ENCODE measurements at places on chromosomes 7 and 10. TPM values are rescaled to one million over a fixed set of nuclear protein-coding genes. Genes with fewer than 3 reads are reported as not detected.
A peak's percentile ranks its signal among the peaks of the same experiment; 100 is the strongest.

The IL2RA gene
- not detected for total RNA-seq

The LEP gene
- total RNA-seq, result not detected

GRCh38 chr10:97686301-97686961 is 610 bp downstream of the AVPI1 start:
- no peak for DNase-seq
- H3K36me3 ChIP-seq, result no peaks in the 10 kb centered on the region
- peak overlapping the region; percentile 34 for H3K27ac ChIP-seq
- H3K27me3 ChIP-seq, result no peaks in the 10 kb centered on the region
- H3K4me3 ChIP-seq, result peak overlapping the region; percentile 80
- peaks cover 41% of the 10 kb centered on the region for H3K4me1 ChIP-seq

GRCh38 chr10:43407148-43407575 is 1.8 kb downstream of the HNRNPF start:
- peak overlapping the region; percentile 90 for H3K27ac ChIP-seq
- peak; percentile 36 for DNase-seq
- no peaks in the 10 kb centered on the region for H3K4me1 ChIP-seq
- H3K36me3 ChIP-seq, result no peaks in the 10 kb centered on the region

DNA sequence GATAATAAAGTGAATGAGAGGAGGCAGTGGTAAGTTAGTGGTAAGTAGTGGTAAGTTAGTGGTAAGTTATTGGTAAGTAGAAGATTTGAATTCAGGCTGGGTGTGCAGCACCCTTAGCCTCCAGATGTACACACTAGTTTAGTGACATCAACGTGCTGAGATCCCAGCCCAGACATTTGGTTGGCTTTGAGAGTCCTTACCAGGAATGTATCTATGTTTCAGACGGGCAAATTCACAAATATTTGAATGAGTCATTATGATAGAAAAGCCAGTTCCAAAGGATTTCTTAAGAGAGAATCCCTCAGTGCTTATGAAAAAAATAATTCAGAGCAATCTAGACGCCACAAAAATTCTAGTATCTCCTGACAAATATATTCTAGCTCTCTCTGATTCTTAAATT is 70.0 kb downstream of the ARL4A start:
- H3K4me3 ChIP-seq, result no peak overlapping the region
- H3K36me3 ChIP-seq, result no peaks in the 10 kb centered on the region
- H3K4me1 ChIP-seq, result no peaks in the 10 kb centered on the region
- H3K27ac ChIP-seq, result no peak overlapping the region
- no peak for DNase-seq
- no peaks in the 10 kb centered on the region for H3K27me3 ChIP-seq

DNA sequence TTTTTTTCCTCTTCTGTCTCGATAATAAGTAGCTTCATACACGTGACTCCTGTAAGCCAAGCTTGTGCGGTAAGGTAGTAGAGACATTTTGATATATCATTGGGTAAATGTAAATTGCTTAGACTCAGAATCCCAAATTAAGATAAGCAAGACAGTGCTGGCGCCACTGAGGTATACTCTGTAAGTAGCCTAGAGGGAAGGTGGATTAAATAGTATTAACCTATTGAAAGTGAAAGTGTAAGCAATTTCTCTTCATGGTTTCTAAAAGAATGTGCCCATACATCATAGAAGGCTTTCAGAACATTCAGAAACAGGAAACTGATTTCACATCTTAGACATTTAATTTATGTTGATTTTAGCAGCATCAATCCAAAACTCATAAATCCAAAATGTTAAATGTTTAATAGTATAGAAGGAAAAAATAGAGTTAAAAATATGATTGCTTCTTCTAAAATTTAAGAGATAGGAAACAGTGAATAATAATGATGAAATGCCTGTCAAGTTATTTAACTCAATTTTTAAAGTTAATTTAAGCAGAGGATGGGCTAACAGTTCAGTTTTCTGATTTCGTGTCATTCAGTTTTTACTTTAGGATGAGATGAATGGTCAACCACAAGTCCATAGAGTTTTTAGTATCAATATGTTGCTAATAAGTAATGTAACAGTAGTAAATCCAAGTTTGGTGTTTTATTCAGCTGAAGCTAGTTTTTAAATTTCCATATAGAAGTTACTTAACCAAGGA is 36.8 kb downstream of the LRRC72 start:
- no peaks in the 10 kb centered on the region for H3K36me3 ChIP-seq
- no peak overlapping the region for H3K4me3 ChIP-seq
- no peak for DNase-seq
- peaks cover 28% of the 10 kb centered on the region for H3K4me1 ChIP-seq
- no peaks in the 10 kb centered on the region for H3K27me3 ChIP-seq

All from SJCRH30 (cell line).